ENCODE measurements at places on chromosomes 16 and 17. TPM values are rescaled to one million over a fixed set of nuclear protein-coding genes. Genes with fewer than 3 reads are reported as not detected.

GOSR1 gene
- 18.7 TPM for total RNA-seq

RNF227 gene
- total RNA-seq, result 2.2 TPM

SPN gene
- total RNA-seq, result not detected

MARCHF10 gene
- not detected for total RNA-seq

CALB2 gene
- not detected for total RNA-seq

GUCY2D gene
- total RNA-seq, result under 0.01 TPM

CASKIN1 gene
- total RNA-seq, result 0.73 TPM

NOG gene
- not detected for total RNA-seq

Measured in subcutaneous preadipocyte (primary cell).